ENCODE measurements at places on chromosomes 2 and 18. TPM values are rescaled to one million over a fixed set of nuclear protein-coding genes. Genes with fewer than 3 reads are reported as not detected.

The SNRNP27 gene
- total RNA-seq: 53.3 TPM

The LGALSL gene
- 11.5 TPM for total RNA-seq

The INHA gene
- total RNA-seq: 47.6 TPM

The SP140 gene
- total RNA-seq: 0.91 TPM

The ANKRD62 gene
- not detected for total RNA-seq

The ASB3 gene
- 10.0 TPM for total RNA-seq

The SYT4 gene
- 1.0 TPM for total RNA-seq

The DLX1 gene
- not detected for total RNA-seq

The HOXD3 gene
- total RNA-seq: not detected

The DOCK10 gene
- total RNA-seq: 5.4 TPM

The RABL2A gene
- total RNA-seq: 11.8 TPM

The SCTR gene
- not detected for total RNA-seq

The LBX2 gene
- total RNA-seq: 0.91 TPM

The PDE11A gene
- 0.63 TPM for total RNA-seq

The ASXL3 gene
- 9.4 TPM for total RNA-seq

The CNDP1 gene
- not detected for total RNA-seq

The SERPINB12 gene
- not detected for total RNA-seq

The NR4A2 gene
- 3.2 TPM for total RNA-seq

The FMNL2 gene
- 10.8 TPM for total RNA-seq

The EVX2 gene
- not detected for total RNA-seq

The TRIP12 gene
- total RNA-seq: 203 TPM

The EIF2B4 gene
- total RNA-seq: 36.0 TPM

The KLHL41 gene
- total RNA-seq: 165 TPM

The NOSTRIN gene
- 26.5 TPM for total RNA-seq

The ADRA2B gene
- 0.11 TPM for total RNA-seq

The RNU2-63P gene
- not detected for total RNA-seq

The PDE1A gene
- 16.0 TPM for total RNA-seq

The CHST9 gene
- total RNA-seq: 0.34 TPM
